ENCODE measurements at places on chromosomes 2 and 18. TPM values are rescaled to one million over a fixed set of nuclear protein-coding genes. Genes with fewer than 3 reads are reported as not detected.

UGT1A6 gene
- total RNA-seq: not detected

DAW1 gene
- not detected for total RNA-seq

OTOS gene
- not detected for total RNA-seq

STARD6 gene
- total RNA-seq: not detected

LHCGR gene
- not detected for total RNA-seq

POU3F3 gene
- total RNA-seq: not detected

TMEM37 gene
- not detected for total RNA-seq

DNA sequence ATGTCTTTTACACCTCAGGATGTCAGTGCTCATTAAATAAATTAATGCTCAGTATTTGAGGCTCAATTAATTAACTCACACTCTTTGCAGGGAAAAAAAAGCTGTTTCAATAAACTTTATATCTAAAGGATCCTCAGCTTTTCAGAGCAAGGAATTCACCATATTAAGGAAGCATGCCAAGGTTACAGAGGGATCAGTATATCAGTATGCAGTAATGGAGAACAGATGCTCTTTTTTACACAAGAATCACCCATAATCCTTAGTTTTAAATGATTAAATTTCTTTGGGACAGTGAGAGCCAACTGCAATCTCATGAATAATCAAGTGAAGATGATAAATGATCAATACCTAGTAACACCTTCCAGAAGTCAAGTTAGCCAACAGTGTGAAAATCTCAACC, 14.9 kb upstream of the LCT start:
- no peak for DNase-seq

DNA sequence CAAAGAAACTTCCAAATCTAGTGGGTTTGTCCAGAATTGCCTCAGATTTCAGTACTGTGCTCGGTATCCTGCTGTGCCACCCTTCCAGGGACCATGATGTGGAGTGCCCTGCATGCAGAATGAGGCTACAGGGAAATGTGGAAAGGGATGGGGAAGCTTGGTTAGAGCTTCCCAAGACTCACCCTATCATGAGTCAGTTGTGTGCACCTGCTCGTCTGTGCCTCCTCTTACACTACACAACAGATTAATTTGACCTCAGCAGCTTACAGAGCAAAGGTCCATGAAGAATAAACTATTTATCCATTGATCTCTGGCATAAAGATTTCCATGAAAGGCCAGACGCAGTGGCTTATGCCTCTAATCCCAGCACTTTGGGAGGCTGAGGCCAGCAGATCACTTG, 21.3 kb upstream of the NCK2 start:
- DNase-seq: no peak

GRCh38 chr2:12044857-12045256, 298.4 kb downstream of the LPIN1 start:
- peak; percentile 43 for DNase-seq

DNA sequence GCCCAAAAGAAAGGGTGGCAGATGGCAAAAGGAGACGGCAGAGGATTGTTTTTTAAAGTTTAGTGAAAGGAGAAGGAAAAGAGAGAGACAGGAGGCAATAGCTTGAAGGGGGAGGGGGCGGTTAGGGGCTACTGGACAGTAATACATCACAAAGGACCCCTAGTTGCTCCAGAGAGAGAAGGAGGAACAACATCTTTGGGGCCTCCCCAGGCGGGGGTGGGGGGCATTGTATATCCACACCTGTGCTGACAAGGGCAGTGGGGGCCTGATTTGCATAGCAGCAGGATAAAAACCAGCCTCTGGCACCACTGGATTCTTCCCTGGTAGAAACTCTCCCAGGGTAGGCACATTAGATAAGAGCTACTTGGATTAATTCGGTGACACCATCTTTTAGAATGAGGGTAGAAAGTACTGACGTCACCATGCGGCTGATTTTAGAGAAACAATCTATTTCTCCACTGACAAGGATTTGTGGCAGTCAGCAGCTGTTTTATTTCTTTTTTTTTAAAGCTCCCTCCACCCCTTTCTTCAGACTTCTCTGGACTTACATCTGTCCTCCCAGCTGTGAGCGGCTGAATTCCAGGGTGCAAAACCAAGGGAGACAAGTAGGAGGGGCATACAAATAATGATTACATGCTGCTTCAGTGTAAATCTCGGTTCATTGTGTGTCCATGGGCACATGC, 199.8 kb upstream of the NRP2 start:
- DNase-seq: no peak

GRCh38 chr18:2706903-2707302, 51.4 kb downstream of the SMCHD1 start:
- DNase-seq: no peak

DNA sequence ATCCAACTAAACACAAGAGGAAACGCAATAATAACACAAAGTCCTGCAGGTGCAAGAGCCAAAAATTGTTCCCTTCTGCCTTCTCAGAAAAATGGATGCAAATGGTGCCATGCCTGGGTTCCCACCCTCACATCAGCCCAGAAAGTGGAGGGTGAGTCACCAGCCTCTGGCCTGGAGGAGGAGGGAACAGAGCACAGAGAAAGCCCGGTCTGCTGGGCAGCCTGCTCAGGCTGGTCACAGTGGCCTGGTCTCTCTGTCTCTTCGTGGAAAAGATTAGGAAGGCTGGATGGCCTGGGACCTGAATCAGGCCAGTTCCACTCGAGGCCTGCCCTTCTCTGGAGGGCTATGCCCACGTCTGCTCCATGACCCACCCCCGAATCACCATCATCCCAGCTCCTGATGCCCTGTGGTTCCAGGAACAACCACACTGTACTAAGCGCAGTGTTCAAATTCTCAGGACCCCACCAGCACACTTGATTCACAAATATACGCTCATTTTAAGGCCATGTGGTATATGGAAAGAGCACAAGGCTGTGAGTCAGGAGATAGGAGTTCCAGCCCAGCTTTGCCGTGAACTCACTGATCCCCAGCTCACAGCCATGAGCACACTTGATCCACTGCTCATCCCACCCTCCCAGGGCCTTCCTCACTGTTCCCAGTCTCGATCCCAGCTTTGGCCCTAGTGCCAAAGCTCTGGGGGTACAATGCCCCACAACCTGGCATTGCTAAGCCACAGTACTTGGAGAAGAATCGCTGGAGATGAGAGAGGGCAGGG, 82.1 kb downstream of the ZBTB7C start:
- no peak for DNase-seq

- DNase-seq: no peak
These were observed 124.8 kb downstream of the SCG2 start for GRCh38 chr2:223477318-223477717.

- DNase-seq: peak; percentile 22
These were observed 73.3 kb downstream of the PIK3C3 start for GRCh38 chr18:42028247-42028832.

- no peak for DNase-seq
These were observed 130.2 kb downstream of the TMEM163 start for GRCh38 chr2:134588556-134588955.

DNA sequence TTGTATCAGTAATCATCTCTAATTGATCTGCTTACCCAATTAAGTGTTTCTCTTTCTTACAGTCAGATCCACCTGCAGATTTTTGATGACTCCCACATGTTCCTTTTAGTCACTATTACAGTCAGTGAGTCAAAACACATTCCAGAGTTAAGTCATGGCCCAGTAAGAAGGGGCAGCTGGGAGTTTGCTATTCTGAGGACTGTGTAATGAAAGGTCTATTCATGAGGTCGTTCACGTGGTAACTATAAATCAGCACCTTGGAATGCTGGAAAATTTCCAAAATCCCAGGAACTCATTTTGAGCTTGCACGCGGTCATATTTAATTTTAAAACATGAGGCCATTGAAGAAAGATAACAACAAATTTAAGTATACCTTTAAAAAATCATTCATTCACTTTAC, 252.5 kb downstream of the XIRP2 start:
- DNase-seq: no peak

DNA sequence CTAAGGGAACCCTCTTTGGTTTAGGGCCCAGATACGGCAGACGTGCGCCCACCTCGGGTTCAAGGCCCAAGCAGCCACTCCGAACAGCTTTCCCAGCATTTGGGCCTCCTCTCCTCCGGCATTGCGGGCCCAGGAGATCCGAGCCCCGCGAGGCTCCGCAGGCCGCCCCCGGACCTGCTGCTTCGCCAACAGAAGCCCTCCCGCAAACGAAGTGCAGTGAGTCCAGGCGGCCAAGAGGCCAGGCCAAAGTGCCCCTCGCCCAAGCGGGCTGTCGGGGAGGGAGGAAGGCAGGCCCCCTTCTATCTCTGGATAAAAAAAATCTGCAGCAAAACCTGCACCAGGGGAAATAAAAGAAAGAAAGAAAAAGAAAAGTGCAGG, 6.0 kb downstream of the EN1 start:
- no peak for DNase-seq

DNA sequence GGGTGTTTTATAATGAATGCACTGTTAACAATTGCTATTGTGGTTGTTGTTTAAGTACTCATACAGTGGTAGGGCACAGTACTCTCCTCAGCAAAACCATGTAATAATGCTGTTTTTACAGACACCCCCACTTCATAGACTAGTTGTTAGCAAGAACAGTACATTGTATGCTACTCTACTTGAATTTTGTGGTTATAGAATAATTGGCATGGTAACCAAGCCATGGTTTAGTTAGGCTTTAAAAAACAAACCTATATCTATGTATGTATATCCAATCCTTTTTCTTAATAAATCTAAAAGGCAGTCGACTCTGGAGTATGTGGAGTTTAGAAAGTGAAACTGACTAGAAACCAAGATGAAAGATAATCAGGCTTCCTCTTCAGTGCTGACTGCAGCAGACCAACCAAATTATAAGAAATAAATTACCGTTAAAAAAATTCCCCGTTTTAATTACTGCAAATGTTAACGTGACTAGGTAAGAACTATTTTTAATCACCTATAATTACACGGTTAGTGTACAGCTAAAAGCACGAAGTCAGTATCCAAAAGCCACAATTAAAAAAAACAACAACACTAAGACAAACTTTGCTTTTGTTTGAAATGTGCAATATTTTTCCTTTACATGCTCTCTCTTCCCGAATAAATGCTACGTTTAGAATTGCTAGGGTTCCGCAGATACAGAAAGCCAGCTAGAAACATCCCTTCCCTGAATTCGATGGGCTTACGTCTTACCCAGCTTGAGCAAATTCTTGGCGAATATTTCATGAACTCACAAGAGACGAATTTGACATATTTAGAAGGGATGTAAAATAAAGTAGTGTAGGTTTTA, 113.3 kb upstream of the SERTAD2 start:
- peak; percentile 55 for DNase-seq

DNA sequence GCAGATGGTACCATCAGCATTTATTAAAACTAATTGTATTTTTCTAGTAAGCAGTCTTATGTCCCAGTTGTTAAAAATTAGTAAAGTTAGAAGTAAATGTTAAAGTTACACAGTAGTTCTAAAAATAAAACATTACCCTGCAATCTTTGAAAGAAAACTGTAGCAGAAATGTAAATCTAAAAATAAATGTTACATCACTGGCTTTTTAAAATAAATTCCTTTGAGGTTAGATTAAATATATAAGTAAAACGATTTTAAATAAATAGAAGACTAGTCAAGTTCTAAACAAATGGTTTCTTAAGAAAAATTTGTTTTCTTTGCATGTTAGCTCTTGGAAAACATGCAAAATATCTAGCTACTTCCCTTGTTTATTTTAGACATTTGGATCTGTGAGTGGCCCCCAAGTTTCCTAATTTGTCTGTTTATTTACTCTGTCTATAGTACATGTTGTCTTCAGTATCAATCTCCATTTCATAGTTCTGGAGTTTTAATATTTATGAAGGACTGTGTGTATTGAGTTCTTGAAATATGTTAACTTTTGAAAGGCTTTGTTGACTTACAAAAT, 58.2 kb downstream of the GLS start:
- DNase-seq: no peak

- DNase-seq: no peak
These were observed 48.9 kb upstream of the CAVIN2 start for GRCh38 chr2:191895743-191896142.

DNA sequence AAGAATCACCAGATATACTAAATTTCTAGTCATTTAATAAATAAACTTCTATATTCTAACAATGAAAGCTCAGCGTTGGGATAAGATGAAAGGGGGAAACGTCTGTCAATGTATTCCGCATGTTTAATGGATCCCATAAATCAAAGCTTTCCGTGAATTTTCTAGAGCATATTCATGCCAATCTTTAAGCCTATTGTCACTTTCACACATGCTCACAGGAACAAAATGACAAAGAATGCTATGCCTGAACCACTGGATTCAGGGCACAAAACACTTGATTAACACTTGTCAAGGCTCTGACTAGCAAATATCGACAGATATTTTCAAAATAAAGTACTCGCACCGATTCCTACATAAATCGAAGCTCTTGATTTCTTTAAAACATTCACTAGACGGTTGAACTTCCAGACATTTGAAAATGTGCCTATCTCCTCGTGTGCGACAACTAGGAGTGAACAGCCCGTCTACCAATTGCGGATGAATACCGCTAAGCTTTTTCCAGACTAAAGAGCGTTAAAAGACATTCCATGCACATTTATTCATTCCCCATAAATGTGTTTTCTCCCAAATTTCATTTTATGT, 1.8 kb downstream of the TLK1 start:
- no peak for DNase-seq

DNA sequence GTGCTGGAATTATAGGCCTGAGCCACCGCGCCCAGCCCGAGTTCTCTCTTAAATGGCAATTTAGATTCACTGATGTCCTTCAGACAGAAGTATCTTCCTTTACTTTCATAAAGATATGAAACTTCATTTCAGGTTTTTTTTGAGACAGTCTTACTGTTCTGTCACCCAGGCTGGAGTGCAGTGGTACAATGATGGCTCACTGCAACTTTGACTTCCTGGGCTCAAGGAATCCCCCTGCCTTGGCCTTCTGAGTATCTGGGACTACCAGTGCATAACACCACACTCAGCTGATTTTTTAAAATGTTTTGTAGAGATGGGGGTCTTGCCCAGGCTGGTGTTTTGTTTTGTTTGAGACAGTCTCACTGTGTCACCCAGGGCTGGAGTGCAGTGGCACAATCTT, 13.2 kb downstream of the ITGB1BP1 start:
- no peak for DNase-seq

GRCh38 chr2:85727798-85728197, 26.0 kb upstream of the ATOH8 start:
- no peak for DNase-seq

- no peak for DNase-seq
These were observed 110.6 kb upstream of the PXDN start for GRCh38 chr2:1854729-1855547.

GRCh38 chr18:75218065-75218923, 7.7 kb downstream of the TSHZ1 start:
- no peak for DNase-seq

DNA sequence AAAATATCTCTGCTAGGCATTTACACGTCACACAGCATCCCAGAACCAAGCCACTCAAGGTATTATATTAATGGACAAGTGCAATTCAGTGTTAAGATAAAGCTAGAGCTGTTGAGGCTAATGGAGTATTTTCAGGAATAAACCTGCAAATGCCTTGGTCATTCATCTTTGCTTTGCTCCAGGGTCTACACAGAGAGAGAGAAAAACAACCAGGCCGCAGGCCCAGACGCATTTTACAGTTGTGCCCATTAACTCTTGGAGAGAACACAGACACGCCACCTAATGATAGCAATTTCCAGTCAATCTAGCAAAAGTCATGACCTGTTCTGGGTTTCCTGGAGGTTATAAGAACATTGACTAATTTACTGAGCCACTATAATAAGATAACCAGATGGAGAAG, 829.3 kb downstream of the LRRTM4 start:
- no peak for DNase-seq

GRCh38 chr18:58047556-58047882, 3.5 kb downstream of the NEDD4L start:
- no peak for DNase-seq

Measured in CD8-positive, alpha-beta T cell (primary cell).